ENCODE measurements at places on chromosomes 1 and 21. TPM values are rescaled to one million over a fixed set of nuclear protein-coding genes. Genes with fewer than 3 reads are reported as not detected.

ATP1A4 gene
- not detected for total RNA-seq

CSF1 gene
- total RNA-seq: 1.3 TPM

RAD54L gene
- 0.26 TPM for total RNA-seq

OR2T4 gene
- total RNA-seq: not detected

OR2M3 gene
- not detected for total RNA-seq

EXTL1 gene
- not detected for total RNA-seq

SLFNL1 gene
- under 0.01 TPM for total RNA-seq

LCE2B gene
- not detected for total RNA-seq

SPRR2E gene
- 3.7 TPM for total RNA-seq

MAP3K6 gene
- 12.1 TPM for total RNA-seq

CDCA8 gene
- 0.38 TPM for total RNA-seq

NDUFS5 gene
- 613 TPM for total RNA-seq

AP4B1 gene
- total RNA-seq: 6.1 TPM

CLCA1 gene
- total RNA-seq: 0.26 TPM

CYP4A22 gene
- not detected for total RNA-seq

CAPN9 gene
- total RNA-seq: not detected

LAX1 gene
- total RNA-seq: not detected

KIAA0040 gene
- 2.7 TPM for total RNA-seq

LRRC52 gene
- total RNA-seq: not detected

HMGB4 gene
- not detected for total RNA-seq

TMEM200B gene
- 0.77 TPM for total RNA-seq

PDE4DIP gene
- total RNA-seq: 24.7 TPM

SPRR2A gene
- 1.3 TPM for total RNA-seq

OR14K1 gene
- total RNA-seq: not detected

RHD gene
- total RNA-seq: not detected

DNM3 gene
- 0.64 TPM for total RNA-seq

NSL1 gene
- total RNA-seq: 11.3 TPM

NRAS gene
- total RNA-seq: 78.2 TPM
